ENCODE measurements at places on chromosomes 5 and 9.

- DNase-seq = no peak
These were observed 15.3 kb downstream of the PCDHGC5 start for GRCh38 chr5:141504216-141504615.

DNA sequence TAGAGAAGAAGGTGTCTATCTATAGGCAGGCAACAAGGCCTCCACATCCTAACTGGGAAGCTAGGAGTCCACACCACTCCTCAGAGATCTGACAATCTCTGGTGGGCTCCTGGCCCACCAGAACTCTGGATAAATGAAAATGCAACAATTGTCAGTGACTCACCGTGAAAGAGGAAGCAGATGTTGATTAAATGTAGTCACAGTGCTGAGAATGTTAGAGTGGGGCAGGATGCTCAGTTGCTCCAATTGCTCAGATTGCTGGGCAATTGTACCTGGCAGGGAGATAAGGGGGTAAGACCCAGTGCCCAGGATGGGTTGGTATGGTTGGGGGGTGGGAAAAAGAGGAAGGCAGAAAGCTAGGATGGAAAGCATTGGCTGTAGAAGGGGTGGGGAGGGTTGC is 4.3 kb downstream of the CCL19 start:
- DNase-seq = no peak

GRCh38 chr5:68344447-68345111 is 129.0 kb downstream of the PIK3R1 start:
- no peak for DNase-seq

DNA sequence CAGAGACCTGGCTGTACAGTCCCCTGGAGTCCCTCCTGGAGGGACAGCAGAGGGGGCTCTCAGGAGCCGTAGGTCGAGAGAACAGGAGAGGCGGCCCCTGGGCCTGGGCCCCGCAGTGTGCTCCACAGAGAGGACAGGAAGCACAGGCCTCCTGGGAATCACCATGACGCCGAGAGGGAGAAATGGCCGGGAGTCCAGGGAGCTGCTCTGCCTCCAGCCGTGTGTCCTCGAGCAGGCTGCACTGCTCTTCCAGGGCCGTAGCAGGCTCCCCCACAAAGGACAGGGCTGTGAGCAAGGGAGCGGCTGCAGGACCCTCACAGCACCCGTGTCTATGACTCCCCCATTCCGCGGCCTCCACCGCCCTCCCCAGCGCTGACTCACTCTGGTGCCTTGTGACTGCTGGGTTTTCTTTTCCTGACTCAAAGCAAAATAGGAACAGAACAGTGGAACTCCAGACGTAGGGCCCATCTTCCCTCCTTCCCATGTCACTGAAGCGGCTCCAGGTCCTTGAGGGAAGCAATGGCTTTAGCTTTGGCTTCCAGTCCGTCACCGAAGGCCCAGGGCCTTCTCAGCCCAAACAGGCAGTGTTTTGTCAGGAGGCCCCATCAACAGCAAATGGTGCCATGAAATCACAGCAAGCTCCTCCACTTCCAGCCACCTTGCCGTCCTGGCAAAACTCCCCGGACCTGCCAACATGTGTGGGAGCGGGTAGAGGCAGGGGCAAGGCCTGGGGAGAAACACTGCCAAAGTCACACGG is 114.2 kb downstream of the LHFPL2 start:
- no peak for DNase-seq

- DNase-seq = no peak
These were observed 168.8 kb downstream of the PDE4D start for GRCh38 chr5:59724482-59725391.

- no peak for DNase-seq
These were observed 268.2 kb downstream of the BRINP1 start for GRCh38 chr9:119101048-119101447.

DNA sequence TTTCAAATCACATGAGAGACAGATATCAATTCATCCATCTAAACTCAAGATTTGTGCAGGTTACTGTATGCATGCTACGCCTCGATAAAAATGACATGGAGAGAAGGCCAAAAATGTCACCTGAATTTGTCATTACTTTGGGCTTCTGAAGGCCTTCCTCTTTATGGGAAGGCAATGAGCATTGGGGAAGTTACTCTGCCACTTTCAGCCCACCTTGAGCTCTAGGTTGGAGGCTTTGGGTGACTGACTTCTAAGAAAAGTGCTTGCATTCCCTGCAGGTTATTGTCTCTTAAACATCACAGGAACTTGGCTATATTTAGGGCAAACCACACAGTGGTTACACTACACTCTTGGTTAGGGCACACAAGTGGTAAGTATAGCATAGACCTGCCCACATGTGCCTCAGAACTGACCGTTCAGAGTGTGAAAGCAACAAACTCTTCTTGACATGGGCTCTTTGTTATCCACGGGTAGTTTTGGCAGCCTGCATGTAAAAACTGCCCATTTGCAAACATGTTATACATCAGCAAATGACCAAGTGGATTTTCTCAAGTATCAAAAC is 169.5 kb downstream of the ZNF608 start:
- no peak for DNase-seq

DNA sequence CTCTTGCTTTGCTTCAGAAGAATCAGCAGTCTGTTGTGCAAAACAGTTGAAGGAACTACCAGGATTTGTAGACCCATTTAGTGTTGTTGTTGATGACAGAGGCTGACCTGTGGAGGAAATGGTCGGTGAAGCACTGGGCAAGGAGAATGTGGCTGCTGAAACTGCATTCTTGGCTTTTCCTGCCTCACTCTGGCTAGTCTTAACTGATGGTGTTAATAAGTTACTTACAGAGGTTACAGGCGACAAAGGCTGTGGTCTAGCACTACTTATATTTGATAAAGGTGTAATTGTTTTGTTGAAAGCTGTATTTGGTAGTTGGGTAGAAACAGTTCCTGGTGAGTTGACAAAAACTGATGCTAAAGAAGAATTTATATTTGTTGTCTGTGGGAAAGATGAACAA is 31.5 kb downstream of the MLANA start:
- no peak for DNase-seq

DNA sequence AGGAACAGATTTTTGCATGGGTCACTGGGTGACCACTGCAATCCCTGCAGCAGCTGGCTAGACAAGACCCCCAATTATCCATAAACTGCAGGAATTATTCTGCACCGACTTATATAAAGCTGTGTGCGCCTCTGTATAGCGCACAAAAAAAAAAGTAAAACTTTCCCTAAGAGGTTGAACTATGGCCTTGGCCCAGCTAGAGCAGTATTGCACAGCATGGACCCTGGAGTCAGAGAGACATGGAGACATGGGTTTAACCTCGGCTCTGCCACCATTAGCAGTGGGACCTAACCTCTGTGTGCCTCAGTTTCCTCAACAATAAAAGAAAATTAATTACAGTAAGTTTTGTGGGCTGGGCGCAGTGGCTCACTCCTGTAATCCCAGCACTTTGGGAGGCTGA is 17.1 kb upstream of the GRPEL2 start:
- DNase-seq = no peak
